ENCODE measurements at places on chromosomes 7 and 10. TPM values are rescaled to one million over a fixed set of nuclear protein-coding genes. Genes with fewer than 3 reads are reported as not detected.

Gene AKR1C8
- total RNA-seq = not detected

Gene LEP
- 0.09 TPM for total RNA-seq

Gene GRB10
- 28.8 TPM for total RNA-seq

Gene MRM2
- 17.2 TPM for total RNA-seq

Gene URGCP
- total RNA-seq = 22.9 TPM

Gene CWF19L1
- 21.4 TPM for total RNA-seq

Gene SSC4D
- total RNA-seq = 0.28 TPM

Gene MTG1
- total RNA-seq = 22.5 TPM

Gene ZCCHC24
- total RNA-seq = 21.0 TPM

Gene PI4K2A
- 21.8 TPM for total RNA-seq

Gene ZNF467
- 0.28 TPM for total RNA-seq

Gene NPTX2
- total RNA-seq = 2.7 TPM

Gene SLC13A1
- total RNA-seq = not detected

Gene SUMF2
- 245 TPM for total RNA-seq

Gene MINDY4
- 5.0 TPM for total RNA-seq

Gene PRKAR1B
- 13.7 TPM for total RNA-seq

Gene KAZALD1
- total RNA-seq = 18.2 TPM

Gene SYT15
- total RNA-seq = 0.92 TPM

Gene UTF1
- not detected for total RNA-seq

Gene TMEM178B
- total RNA-seq = 0.09 TPM

Gene UCN3
- total RNA-seq = not detected

Gene MYO1G
- under 0.01 TPM for total RNA-seq

Gene GPR22
- total RNA-seq = not detected

Gene TMEM225B
- 1.1 TPM for total RNA-seq

Gene ADCY1
- 0.28 TPM for total RNA-seq

Gene THSD7A
- 0.55 TPM for total RNA-seq

Gene NEURL1
- 1.6 TPM for total RNA-seq

Gene ADCYAP1R1
- total RNA-seq = not detected

Gene CLDN4
- 0.14 TPM for total RNA-seq

Gene CDHR3
- total RNA-seq = 3.8 TPM

Gene LRRC61
- total RNA-seq = 0.85 TPM

Gene CCDC146
- 3.1 TPM for total RNA-seq

Gene PILRA
- total RNA-seq = 0.28 TPM

Gene GNGT1
- total RNA-seq = 0.37 TPM

Gene CCDC126
- total RNA-seq = 9.2 TPM

Gene EVX1
- total RNA-seq = under 0.01 TPM

Gene CYP3A7
- total RNA-seq = 0.14 TPM

Gene SPDYE11
- total RNA-seq = not detected

Gene ALOX5
- total RNA-seq = not detected

Measured in smooth muscle cell of bladder (primary cell).